ENCODE measurements at places on chromosomes 13 and 19. TPM values are rescaled to one million over a fixed set of nuclear protein-coding genes. Genes with fewer than 3 reads are reported as not detected.

SAE1 gene
- 61.0 TPM for total RNA-seq

HSPB6 gene
- 0.15 TPM for total RNA-seq

RFPL4AL1 gene
- not detected for total RNA-seq

SLC25A41 gene
- total RNA-seq, result not detected

OR10H1 gene
- total RNA-seq, result not detected

ZNF442 gene
- total RNA-seq, result 2.9 TPM

POLD1 gene
- total RNA-seq, result 64.4 TPM

Data from hair follicular keratinocyte (primary cell).